ENCODE measurements at places on chromosomes 4 and X. TPM values are rescaled to one million over a fixed set of nuclear protein-coding genes. Genes with fewer than 3 reads are reported as not detected.

- H3K27me3 ChIP-seq: no peaks in the 10 kb centered on the region
- DNase-seq: no peak
- no peaks in the 10 kb centered on the region for H3K4me1 ChIP-seq
- H3K4me3 ChIP-seq: no peak overlapping the region
- no peaks in the 10 kb centered on the region for H3K36me3 ChIP-seq
Measured at GRCh38 chr4:4735136-4735750, 124.2 kb upstream of the MSX1 start.

Gene TMPRSS11D
- not detected for total RNA-seq

GRCh38 chrX:50097071-50097470 is 103.7 kb downstream of the AKAP4 start:
- no peak overlapping the region for H3K4me3 ChIP-seq
- H3K4me1 ChIP-seq: no peaks in the 10 kb centered on the region
- no peak overlapping the region for H3K27ac ChIP-seq
- DNase-seq: no peak
- no peaks in the 10 kb centered on the region for H3K27me3 ChIP-seq

Gene CNKSR2
- total RNA-seq: 0.34 TPM

- H3K36me3 ChIP-seq: no peaks in the 10 kb centered on the region
- H3K27ac ChIP-seq: no peak overlapping the region
- H3K4me1 ChIP-seq: no peaks in the 10 kb centered on the region
- no peak overlapping the region for H3K4me3 ChIP-seq
- H3K27me3 ChIP-seq: no peaks in the 10 kb centered on the region
Measured at GRCh38 chr4:56323327-56323726, 64.0 kb downstream of the AASDH start.

- H3K4me3 ChIP-seq: no peak overlapping the region
- H3K27ac ChIP-seq: no peak overlapping the region
- DNase-seq: no peak
- no peaks in the 10 kb centered on the region for H3K27me3 ChIP-seq
- no peaks in the 10 kb centered on the region for H3K36me3 ChIP-seq
Measured at GRCh38 chrX:14274691-14275090, 245.0 kb upstream of the GEMIN8 start.

Measured in psoas muscle (tissue), 8 donors.